ENCODE measurements at places on chromosomes 5 and 9.
A peak's percentile ranks its signal among the peaks of the same experiment; 100 is the strongest.

DNA sequence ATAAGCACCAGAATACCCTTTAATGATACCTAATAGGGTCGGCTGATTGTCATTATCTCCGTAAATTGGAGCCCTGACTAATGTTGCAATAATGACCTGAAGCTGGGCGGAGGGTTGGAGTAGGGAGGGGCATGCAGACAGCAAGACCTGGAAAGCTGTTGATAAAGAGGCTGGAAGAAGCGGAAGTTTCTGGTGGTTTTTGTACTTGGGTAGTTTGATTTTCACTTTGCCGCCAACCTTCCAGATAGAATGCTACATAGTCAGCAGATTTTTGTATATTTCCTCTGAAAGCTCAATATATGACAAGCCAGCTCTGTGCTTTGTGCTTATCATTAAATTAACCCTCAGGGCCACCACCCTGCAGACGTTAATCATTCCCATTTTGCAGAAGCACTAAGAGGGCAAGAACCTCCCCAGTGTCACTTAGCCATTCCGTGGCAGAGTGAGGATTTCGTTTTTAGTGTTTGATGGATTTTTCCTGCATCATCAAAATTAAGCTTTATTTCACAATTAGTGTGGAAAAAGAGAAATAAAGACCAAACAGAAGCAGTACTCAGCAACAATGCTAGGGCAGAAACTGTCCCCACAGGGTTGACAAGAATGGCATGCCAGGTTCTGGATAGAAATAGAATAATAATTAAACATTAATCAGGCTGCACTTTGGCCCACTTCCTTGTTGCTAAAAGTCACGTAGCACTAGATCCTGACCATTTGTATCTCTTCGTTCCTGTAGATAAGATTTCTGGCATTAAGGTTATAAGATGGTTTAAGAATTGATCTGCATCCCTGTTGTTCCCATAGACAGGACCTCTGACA lies 34.7 kb downstream of the DIRAS2 start:
- DNase-seq = no peak

DNA sequence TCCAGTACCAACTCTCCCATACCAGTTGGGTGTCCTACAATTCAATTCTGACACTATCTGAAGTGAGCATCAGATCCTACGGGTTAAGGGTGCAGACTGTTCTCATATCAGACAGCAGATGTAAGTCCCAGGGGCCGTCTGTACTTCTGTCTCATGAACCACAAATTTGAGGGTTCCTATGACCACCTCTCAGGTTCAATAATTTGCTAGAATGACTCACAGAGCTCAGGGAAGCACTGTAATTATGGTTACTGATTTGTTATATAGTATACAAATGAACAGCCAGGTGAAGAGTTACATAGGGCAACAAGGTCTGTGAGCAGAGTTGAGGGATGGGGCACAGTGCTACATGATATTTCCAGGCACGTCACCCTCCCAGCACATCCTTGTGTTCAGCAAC lies 499.1 kb downstream of the DMAC1 start:
- DNase-seq = no peak

GRCh38 chr5:2415678-2416077 lies 335.8 kb downstream of the IRX2 start:
- DNase-seq = no peak

- DNase-seq = no peak
These were observed 20.1 kb downstream of the LHFPL2 start for GRCh38 chr5:78628270-78628992.

DNA sequence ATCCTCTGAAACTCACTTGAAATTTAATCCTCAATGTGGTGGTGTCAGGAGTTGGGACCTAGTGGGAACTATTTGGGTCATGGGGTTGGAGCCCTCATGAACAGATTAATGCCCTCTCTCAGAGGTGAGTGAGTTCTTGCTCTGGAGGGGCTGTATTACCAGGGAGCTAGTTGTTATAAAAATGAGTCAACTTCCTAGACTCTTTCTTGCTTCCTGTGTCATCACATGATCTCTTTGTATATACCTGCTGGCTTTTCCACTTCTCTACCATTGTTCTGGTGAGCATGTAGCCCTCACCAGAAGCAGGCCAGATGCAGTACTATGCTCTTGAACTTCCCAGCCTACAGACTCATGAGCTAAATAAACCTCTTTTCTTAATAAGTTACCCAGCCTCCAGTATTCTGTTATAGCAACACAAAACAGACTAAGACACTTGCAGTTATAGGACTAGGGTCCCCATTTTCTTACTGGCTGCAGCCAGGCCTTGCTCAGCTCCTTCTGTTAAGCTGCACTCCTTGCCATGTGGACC lies 127.5 kb downstream of the SUSD1 start:
- no peak for DNase-seq

DNA sequence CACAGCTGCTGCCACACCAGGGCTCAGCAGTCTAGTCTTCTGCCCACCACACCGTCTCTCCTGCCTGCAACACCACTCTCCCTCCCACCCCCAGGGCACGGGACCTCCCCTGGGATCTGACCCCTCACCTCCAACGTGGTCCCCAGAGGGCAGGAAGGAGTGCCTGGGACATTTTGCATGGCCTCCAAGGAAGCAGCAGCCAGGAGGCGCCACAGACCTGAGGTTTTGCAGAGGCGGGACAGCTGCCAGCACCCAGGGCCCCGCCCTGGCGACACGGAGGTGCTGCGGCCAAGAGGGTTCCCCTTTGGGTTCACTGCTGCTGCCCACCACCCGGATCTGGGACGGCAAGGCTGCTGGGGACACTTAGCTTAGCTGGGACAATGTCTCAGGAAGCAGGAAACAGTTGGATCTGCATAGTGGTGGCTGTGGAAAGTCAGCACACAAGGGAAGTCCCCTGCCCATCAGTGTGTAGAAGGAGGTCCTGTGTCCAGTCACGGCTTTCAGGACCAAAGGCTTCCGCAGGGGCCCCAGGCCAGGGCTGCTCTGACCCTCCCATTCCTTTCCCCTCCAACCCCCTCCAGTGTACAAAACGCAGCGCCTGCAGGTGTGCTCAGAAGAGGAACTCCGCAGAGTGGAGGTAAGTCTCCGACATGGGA lies 13.8 kb downstream of the PROP1 start:
- DNase-seq = no peak

- no peak for DNase-seq
These were observed 1.6 kb downstream of the SPACA9 start for GRCh38 chr9:132880324-132880661.

- DNase-seq = no peak
These were observed 33.6 kb downstream of the TNFAIP8 start for GRCh38 chr5:119389288-119390030.

DNA sequence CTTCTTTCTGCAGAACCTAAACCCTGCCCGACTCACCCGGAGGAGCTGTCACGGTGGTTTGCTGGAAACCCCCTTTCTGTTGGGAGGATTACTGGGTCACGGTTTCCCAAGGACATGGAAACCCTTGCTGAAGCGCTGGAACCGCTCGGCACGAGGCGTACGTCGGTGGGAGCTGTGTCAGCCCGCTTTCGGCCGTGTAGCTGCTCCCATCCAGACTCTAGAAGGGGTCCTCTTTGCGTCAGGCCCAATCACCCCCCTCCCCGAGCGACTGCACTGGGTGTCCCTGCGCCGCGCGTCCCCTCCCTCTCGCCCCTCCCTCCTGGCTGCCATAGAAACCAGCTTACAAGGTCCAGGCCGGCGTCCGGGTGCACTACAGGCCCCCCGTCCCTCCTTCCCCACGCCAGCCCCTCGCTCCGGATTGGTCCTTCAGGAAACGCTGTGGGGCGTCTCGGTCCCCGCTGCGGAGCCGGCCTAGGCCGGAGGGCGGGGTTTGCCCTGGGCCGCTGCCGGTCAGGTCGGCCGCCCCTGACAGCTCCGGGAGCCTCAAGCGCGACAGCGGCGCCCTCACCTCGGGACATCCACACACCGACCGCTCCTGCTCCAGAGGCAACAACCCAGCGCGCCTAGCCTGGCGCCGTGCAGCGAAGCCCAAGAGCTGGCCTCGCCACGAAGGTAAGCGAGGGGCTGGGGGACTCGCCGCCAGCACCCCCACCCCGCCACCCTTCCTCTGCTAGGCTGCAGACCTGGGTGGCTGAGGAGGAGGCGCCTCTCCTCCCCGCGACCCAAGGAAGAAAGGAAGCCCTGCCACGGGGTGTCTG lies at the start of gene NIM1K:
Gene NIM1K, plus strand, starts transcription at position 486 of the 818 bp plus-strand sequence. CDS start 53,551 bp downstream, outside the sequence.
- peak; percentile 13 for DNase-seq

DNA sequence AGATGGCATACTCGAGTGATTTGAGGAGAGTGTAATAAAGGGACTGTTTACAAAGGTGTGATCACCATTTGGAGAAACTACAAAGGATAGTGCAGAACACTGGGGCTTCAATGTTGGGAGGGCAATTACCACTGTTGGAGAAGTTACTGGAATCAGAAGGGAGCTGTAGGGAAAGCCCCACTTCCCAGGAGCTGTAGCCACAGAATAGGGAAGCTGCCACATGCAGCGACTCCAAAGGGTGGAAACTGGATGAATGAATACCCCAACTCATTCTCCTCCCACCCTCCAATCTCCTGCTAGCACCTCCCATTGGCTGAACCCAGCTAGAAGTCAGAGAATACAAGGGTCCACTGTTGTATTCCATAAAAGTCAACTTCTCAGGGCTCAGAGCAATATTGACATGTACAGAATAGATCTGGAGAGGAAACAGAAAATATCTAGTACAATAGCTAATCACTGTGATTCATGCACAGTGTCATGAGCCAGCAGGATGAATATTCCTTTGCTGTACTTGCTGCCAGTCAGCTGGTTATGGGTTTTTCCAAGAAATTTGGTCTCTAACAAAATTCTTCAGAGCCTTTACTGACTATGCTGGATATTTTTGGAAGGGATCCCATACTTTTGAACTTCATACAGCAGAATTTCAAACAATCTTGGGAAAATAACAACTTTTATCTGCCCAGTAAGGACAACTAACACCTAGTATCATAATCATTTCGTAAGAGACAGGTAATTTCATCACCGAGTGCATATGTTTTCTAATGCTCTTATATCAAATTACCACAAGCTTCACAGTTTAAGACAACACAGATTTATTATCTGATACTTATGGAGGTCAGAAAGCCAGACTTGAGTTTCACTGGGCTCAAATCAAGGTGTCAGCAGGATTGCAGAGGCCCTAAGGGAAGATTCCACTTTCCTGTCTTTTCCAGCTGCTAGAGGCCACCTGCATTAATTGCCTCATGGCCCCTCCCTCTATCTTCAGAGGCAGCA lies 39.6 kb downstream of the PDCD1LG2 start:
- no peak for DNase-seq

- no peak for DNase-seq
These were observed 119.4 kb downstream of the SPOCK1 start for GRCh38 chr5:137379555-137380286.

DNA sequence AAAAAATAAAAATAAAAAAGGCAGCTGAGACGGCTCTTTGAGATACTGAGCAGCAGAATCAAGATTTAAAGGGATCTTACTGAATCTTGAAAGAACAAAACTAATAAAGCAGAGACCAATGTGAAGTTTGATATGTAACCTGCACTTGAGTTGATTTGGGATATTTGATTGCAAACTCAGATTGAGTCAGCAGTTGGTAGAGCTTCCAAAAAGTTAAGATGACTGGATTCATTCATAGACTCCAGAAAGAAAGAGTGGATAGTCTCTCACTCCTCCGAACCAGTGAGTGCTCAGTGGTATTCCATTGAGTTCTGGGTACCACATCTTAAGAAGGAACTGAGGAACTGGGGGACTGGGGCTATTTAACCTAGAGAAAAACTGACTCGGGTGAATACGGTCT lies 52.7 kb upstream of the TESK1 start:
- no peak for DNase-seq

- DNase-seq = no peak
These were observed 34.4 kb downstream of the TTLL11 start for GRCh38 chr9:122058709-122059108.

- DNase-seq = no peak
These were observed 41.3 kb downstream of the ROPN1L start for GRCh38 chr5:10482791-10483530.

DNA sequence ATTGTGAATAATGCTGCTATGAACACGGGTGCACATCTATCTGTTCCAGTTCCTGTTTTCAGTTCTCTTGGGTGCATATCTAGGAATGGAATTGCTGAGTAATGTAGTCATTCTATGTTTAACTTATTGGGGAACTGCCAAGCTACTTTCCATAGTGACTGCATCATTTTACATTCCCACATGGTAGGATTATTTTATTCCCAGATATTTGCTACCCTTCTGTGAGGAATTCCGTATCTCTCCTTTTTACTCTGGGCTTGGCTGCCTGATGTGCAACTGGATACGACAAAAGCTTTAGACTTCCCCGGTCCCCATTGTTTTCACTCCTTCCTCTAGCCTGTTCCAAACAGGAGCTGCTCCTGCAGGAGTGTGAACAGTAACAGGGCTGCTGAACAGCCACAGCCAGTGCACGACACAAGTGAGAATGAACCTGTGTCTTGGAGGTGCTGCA lies 7.2 kb downstream of the TAS2R1 start:
- no peak for DNase-seq

GRCh38 chr5:14695152-14695551 lies 30.6 kb downstream of the OTULIN start:
- no peak for DNase-seq

DNA sequence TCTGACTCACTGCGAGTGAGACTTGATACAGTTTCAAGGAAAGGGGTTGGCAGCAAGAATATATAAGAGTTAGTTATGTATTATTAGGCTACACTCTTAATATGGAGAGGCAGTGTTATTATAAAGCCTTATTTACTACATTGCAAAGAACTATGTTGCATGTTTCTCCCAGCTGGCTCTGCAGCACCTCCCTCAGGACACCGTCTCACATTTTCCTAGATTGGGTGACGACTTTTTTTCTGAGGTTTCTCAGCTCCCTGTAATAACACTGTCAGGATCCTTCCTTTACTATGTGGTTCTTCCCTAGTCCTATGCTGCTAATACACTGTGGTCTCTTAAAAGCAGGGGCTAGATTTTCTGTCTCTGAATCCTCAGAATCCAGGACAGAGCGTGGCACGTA lies 153.7 kb downstream of the INSYN2B start:
- DNase-seq = no peak

DNA sequence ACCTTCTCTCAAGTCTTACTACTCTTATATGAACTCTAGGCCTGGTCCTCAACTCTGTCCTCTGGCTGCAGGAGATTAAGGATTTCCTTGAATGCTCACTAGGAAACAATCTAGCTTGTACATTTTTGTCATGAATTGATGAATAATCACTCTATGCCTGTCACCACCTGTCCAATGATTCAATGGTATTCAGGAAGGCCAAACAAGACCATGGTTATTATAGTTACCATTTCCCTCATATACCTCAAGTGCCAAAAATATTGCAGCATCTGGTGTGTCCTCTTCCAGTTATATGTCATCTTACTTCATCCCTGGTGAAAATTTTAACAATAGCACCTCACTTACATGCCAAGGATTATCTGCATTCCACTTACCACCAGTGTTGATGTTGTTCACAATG lies 179.0 kb upstream of the MOCS2 start:
- DNase-seq = no peak

DNA sequence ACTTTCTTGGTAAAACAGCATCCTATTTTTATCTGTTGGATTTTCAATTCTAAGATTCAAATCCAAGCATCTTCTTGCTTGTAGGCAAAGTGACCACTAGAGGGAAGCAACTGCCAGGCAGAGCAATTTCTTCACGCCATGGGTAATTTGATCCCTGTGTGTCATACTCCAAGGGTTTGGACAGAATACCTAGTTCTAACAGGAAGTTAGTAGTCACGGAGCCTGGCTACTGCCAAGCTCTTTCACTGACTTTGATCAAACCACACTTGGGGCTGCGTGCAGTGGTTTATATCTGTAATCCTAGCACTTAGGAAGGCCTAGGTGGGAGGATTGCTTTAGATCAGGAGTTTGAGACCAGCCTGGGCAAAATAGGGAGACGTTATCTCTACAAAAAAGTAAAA lies 473.6 kb upstream of the TNC start:
- no peak for DNase-seq

- no peak for DNase-seq
These were observed 835 bp downstream of the MCIDAS start for GRCh38 chr5:55226027-55226933.

- DNase-seq = no peak
These were observed 188.5 kb downstream of the DAB2IP start for GRCh38 chr9:121839726-121840500.

Data from stimulated activated CD8-positive, alpha-beta memory T cell treated with anti-CD3 and anti-CD28 coated beads, Interleukin-4, amount 100 ng/mL, for 1 hour (primary cell).